ENCODE measurements at places on chromosomes 16 and 17.
A peak's percentile ranks its signal among the peaks of the same experiment; 100 is the strongest.

GRCh38 chr16:11618107-11618717, 31.5 kb upstream of the LITAF start:
- no peak for DNase-seq

- DNase-seq, result no peak
These were observed 631 bp downstream of the UTP6 start for GRCh38 chr17:31900877-31901276.

- DNase-seq, result peak; percentile 49
These were observed 26.9 kb downstream of the RGS9 start for GRCh38 chr17:65163990-65164495.

GRCh38 chr16:49876716-49877129, 20.8 kb upstream of the ZNF423 start:
- DNase-seq, result peak; percentile 88

DNA sequence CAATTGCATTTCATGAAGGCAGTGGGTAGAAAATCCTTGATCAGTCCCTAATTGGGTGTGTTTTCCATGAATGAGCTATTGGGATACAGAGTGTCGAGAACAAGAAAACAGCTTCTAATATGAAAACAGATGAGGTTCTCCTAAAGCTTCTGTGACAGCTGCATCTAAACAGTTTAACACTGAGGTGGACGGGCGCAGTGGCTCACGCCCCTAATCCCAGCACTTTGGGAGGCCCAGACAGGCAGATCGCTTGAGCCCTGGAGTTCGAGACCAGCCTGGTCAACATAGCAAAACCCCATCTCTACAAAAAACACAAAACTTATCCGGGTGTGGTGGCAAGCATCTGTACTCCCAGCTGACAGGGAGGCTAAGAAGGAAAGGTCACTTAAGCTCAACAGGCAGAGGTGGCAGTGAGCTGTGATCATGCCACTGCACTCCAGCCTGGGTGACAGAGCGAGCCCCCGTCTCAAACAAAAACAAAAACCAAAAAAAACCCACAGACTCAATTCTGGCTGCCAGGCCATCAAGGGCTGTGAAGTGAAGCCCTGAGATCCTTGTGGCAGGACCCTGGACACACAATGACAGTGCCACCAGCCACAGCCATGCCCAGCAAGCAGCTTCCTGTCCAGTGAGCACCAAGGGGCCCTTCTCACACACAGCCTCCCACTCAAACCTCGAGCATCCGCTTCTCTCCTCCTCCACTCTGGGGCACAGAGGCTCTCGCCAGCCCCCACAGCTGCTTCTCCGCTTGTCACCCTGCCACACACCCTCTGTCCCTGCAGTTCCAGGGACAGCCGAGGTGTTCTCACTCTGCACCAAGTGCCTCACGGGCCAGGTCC, 44.0 kb downstream of the ANKRD11 start:
- DNase-seq, result no peak

- no peak for DNase-seq
These were observed 1.6 kb downstream of the PECAM1 start for GRCh38 chr17:64388961-64389565.

DNA sequence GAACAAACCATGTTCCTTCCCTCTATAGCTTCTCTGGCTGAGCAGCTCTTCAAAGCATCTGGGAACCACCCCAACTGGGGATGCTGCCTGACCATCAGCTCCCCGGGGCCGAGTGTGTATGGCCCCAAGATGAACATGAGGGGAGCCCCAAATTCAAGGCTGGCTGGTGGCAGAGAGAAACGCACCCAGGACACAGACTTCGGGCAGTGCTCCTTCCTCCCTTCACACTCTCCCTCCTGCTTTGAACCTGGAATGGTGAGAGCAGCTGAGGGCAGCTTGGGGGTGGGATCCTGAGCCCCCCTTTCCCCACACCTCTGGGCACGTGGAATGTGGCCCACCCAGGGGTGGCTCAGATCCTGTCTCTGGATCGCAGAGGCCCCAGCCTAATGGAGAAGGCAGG, 17.2 kb downstream of the TLE7 start:
- DNase-seq, result no peak

DNA sequence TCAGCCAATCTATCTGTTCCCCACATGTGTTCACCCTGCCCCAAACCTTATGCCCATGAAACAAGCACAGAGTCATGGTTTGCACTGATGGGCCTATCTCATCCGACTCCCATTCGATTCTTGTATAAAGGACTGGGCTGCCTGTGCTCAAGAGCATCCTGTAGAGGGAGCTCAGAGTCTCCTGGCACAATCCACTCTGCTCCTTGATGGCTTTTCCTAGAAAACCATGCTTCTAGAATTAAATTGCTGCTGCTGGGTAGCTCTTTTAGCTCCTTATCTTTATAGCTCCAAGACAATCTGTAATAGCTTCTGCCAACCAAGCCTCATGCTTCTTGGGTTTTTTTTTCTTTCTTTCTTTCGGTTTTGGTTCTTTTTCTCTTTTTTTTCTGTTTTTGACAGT, 9.7 kb downstream of the ZNF19 start:
- DNase-seq, result peak; percentile 29

GRCh38 chr16:89322321-89323119, 105.0 kb downstream of the ZNF778 start:
- peak; percentile 64 for DNase-seq

GRCh38 chr16:81151648-81152310, 55.6 kb upstream of the GCSH start:
- DNase-seq, result no peak

DNA sequence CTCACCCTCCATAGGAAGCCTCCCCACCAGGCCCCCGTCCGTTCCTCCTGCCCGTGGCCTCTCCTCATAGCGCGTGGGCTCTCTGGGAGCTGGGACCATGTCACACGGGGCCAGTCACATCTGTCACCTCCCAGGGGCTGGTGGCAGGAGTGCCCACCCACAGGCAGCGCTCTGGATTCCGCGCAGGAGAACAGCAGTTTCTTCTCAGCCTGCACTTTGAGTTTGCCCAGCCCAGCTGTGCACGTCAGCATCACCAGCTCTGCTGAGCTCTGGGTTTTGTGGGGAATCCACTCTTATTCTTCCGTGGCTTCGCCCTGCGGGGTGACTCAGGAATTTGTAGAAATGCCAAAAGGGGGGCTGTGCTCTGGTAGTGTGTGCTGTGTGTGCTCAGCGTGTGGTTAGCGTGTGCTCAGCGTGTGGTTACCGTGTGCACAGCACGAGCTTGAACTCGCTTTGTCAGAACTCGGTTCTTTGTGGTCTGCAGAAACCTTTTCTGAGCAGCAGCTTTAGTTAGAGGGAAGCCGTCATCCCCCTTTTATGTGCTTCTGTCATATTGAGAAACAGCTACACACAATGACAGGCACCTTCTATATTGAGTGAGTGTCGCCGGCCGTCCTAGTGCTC, 3.2 kb downstream of the ACSF3 start:
- no peak for DNase-seq

GRCh38 chr16:79328402-79329165, 272.0 kb downstream of the MAF start:
- no peak for DNase-seq

GRCh38 chr16:533391-534123, 6.0 kb downstream of the CAPN15 start:
- no peak for DNase-seq

DNA sequence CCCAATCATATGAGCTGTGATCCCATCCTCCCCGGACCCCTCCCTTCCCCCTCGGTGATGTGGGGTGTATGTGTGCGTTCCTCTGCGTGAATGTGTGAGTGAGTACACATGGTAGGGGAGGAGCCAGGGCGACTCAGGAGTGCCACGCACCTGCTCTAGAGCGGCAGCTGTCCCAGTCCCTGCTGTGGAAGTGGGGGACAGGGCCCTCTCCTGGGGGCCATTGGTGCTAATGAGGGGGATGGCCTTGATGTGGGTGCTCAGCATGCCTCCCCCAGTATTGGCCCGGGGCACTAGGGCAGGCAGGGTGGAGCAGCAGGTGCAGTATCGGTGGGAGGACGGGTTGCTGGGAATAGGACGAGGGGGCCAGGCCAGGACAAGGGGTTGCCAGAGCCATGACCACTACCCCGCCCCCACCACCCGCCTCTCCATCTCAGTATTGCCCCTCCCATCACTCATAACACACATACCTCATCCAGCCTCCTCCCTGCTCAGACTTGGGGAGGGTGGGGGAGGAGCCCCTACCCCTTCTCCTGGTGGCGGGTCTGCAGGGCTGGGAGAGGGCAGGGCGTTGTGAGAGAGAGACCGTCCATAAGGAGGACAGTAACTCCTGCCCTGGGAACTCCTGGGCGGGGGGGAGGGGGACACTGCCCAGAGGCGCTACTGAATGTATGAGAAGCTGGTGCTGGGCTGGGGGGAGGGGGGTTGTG, 8.5 kb downstream of the NR1D1 start:
- DNase-seq, result no peak

DNA sequence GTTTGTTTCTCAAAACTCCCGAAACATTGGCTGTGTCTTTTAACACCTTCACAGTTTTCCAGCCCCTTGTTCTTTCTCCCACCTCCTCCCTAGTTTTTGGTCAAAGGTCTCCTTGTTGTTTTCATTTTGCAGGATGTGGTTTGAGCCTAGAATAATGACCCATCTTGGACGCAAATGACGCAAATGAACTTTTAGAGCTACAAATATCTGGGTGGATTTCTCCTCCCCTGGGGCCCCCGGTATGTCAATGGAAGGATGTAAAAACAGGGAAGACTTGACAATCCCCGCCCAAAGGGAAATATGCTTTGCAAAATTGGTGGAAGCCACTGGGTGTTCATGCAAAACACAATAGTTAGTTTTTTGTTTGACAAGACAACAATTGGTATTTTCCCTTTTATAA, 236.0 kb upstream of the IRX3 start:
- DNase-seq, result no peak

GRCh38 chr17:3857261-3858105, 11.4 kb upstream of the NCBP3 start:
- no peak for DNase-seq

DNA sequence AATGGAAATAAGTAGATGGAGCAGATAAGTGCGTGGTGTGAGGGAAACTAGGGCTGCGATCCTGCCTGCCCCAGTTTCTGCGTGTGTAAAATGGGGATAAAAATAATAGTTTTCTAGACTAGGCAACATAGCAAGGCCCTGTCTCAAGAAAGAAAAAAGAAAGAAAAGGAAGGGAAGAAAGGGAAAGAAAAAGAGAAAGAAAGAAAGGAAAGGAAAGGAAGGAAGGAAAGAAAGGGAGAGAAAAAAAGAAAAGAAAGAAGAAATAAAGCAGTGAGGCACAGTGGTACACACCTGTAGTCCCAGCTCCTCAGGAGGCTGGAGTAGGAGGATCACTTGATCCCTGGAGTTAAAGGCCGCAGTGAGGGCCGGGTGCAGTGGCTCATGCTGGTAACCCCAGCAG, 2.2 kb upstream of the PKMYT1 start:
- DNase-seq, result no peak

- no peak for DNase-seq
These were observed 12.4 kb downstream of the TP53 start for GRCh38 chr17:7674934-7675333.

GRCh38 chr16:89393738-89394406, 96.5 kb downstream of the ANKRD11 start:
- DNase-seq, result no peak

DNA sequence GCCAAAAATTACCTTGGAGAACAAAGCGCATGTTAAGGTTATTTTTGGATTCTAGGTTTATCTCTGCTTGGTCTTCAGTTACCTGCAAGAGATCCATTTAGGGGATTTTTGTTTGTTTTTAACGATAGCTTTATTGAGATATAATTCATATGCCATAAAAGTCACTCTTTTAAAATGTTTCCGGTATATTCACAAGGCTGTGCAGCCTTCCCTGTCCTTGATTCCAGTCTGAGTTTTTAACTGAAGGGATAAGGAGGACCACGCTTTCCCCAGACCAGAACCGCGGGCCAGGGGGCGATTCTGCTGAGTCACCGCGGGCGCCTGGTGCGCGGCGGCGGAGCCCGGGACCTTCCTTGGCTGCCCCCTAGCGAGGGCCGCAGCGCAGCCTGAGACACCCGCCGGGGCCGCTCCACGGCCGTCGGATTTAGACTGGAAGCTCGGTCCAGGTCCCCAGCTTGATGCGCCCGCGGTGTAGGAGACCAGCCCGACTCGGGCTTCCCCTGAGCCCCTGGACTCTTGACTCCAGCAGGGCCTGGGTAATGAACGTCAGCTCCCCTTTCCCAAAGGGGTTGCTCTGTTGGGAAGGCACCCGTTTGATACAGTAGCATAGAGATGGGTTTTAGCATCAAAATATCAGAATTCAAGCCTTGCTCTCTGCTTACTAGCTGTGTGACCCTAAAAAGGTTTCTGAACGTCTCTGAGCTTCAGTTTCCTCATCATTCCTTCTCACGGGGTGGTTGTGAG, 50.0 kb upstream of the STH start:
- peak; percentile 92 for DNase-seq

DNA sequence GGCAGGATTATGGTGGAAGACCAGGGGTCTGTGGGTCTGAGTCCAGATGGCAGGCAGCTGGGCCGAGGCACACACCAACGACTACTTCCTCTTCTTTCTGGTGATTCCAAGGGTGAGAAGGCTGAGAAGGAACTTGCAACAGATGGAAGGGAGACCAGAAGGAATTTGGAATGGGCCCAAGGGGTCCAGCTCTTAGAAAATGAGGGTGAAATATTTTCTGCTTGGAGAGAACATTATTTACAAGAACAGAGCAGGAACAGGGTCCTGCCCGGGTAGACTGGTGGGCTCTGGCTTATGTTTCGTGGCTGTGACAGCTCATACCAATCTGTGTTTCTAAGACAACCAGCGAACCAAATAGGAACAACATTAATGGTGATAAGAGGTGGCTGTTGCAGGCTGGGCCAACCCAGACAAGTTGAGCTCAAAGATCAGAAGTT, 36.6 kb downstream of the CCDC42 start:
- DNase-seq, result no peak

DNA sequence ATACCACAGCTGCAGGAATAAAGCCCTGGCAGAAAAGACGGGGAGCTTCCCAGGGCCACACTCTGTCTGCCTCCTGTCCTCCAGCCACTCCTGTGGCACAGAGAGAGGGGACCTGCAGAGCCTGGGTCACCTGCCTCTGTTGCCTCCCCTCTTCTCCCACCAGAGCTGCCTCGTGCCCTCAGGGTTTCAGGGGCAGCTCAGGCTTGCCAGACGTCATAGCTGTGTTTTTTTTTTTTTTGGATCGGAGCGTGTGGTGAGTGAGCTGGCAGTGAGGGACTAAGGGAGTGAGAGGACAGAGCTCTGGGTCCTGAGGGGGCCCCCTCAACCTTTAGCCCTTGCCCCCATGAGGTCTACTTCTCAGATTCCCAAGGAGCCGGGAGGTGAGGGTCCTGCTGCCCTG, 2.1 kb downstream of the PIK3R6 start:
- DNase-seq, result no peak
